Omental fat pad (tissue), 4 donors: ENCODE measurements at places on chromosomes 11 and 22. TPM values are rescaled to one million over a fixed set of nuclear protein-coding genes. Genes with fewer than 3 reads are reported as not detected.

Gene ALX4
- 0.09 TPM for total RNA-seq

Gene ATG2A
- 22.6 TPM for total RNA-seq

- no peak for DNase-seq
Observed at GRCh38 chr11:10599388-10600175, 31.1 kb upstream of the LYVE1 start.

- no peak for DNase-seq
Observed at GRCh38 chr11:66856496-66857233, at the start of gene LRFN4. Gene LRFN4 (plus strand): TSS chr11:66857064. CDS start chr11:66857745, 681 bp downstream.

Gene SYVN1
- total RNA-seq = 53.2 TPM

DNA sequence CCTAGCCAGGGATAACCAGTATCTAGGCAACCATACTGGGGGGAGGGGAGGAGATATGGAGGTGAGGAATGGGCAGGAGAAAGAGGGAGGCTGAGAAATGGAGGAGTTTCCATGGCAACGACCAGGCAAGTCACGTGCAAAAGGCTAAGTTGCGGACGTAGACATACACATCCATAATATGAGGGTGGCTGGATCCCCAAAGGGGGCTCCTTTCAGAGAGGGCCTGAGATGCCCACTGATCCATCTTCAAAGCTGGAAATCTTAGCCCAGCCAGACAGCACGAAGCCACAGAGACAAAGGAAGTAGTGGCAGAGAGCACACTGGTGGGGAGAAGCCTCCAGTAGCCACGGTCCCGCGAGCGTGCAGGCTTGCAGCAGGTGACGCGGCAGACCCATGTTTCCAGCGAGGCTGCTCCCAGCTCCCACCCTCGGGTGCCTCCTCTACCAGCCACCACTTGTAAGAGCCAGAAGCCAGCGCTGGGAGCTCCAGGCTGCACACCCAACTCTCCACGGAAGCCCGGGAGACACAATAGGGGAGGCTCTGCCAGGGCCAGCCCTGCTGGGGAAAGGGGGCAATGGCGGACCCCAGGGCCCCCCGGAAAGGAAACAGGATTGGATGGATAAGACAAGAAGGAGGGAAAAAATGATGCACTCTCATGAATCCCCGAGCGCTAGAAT is 938 bp downstream of the FXYD6 start:
- no peak for DNase-seq

- no peak for DNase-seq
Observed at GRCh38 chr11:98561252-98561651, 459.5 kb upstream of the CNTN5 start.

DNA sequence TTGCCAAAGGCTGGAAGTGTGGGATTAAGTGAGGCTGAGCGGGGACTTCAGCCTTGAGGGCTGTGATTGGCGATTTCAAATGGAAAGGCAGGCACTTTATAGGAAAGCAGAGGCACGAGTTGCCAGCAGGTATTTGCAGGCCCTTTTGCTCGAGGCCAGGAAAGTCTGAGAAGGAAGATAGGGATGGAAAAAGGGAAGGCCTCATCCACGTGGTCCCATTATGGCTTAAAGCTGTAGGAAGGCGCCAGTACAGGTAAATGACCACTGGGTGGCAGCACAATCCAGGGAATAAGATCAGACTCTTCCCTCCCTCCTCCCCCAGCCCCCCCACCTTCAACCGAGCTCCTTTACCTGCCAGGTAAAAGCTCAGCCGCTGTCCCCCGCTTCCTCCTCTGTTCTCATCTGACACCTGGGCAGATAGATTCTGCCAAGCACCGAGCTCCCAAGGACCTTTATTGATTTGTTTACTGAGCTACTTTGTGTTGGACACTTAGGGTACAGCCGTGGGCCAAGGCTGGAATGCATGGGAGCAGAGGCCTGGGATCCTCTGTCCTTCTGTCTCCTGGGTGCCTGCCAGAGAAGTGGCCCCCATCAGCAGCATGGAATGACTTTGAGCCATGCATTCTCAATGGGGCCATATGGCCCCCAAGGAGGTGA is 7.5 kb downstream of the P2RX3 start:
- DNase-seq = peak; percentile 68

DNA sequence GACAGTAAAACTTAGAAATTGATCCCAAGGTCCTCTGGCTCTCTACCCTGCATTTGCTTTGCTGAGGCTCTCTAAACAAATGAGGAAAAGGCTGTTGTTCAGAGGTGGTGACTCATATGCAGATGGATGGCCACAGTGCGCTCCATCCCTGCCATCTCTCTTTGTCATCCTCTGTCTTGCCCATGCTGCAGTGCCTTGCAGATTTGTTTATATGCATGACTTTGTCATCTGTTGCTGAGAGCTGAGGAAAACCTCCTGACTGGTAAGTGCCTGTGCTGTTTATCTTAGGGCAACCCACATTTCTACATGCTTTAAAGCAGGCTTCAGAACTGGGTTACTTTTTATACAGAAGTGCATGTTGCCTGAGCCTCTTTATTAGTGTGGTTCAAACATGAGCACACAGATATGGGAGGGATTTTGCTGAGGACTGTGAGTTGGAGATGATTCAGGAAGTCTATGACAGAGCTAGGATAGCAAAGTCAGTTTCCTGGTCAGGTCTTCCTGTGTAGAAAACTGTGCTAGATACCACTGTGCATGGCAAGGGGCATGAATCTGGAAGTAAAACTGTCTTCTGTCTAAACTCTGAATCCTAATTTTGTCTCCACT is 57.4 kb downstream of the JAM3 start:
- no peak for DNase-seq

- DNase-seq = no peak
Observed at GRCh38 chr11:65867284-65868071, 5.1 kb downstream of the EFEMP2 start.

Gene CSTF3
- 22.1 TPM for total RNA-seq

DNA sequence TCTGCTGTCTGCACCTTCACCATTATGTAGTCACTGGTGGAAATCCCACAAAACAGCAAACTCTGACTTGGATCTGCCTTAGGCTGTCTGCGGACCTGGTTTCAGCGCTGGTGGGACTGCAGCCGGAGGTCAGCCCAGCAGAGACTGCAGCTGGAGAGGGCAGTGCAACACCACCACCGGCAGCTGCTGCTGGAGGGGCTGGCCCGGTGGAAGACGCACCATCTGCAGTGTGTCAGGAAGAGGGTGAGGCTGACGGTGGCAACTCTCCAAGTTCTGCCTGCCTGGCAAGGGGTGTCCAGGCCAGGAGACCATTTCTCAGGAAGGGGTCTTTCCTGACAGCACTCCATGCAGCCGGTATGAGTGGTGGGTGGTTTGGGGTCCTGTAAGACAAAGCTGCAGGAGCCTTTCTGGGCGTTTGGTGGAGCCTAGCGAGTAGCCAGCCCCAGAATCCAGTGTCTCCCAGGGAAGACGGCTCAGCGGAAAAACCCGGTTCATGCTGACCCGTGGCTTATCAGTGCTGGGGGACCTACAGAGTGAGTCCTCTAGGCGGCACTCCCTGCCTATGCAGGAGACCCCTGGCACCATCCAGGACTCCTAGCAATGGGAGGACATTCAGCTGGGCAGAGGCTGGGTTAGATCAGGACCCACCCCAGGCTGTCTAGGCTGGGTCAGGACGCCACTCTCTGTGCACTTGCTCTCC is 50.8 kb downstream of the PISD start:
- DNase-seq = no peak

DNA sequence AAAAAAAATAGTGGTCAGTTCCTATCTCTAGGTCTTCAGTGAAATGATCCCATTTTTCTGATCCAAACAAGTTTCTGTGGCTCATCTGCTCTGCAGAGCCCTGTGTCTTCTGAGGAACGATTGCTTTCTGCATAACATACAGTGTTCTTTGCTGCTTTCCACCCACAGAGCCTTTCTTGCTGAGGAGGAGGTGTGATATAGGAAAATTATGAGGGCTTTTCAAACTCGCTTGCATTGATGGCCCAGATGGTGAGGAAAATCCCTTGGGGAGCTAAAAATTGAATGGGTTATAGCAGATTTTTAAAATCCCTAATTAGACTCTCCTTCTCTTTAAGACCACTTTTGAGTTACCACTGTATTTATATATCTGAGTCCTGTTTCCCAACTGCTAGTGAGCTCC is 31.3 kb downstream of the JAM3 start:
- DNase-seq = no peak

DNA sequence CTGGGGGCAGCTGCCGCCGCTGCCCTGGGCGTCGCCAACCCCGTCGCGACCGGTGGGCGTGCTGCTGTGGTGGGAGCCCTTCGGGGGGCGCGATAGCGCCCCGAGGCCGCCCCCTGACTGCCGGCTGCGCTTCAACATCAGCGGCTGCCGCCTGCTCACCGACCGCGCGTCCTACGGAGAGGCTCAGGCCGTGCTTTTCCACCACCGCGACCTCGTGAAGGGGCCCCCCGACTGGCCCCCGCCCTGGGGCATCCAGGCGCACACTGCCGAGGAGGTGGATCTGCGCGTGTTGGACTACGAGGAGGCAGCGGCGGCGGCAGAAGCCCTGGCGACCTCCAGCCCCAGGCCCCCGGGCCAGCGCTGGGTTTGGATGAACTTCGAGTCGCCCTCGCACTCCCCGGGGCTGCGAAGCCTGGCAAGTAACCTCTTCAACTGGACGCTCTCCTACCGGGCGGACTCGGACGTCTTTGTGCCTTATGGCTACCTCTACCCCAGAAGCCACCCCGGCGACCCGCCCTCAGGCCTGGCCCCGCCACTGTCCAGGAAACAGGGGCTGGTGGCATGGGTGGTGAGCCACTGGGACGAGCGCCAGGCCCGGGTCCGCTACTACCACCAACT is 1.0 kb downstream of the FUT4 start:
- no peak for DNase-seq

DNA sequence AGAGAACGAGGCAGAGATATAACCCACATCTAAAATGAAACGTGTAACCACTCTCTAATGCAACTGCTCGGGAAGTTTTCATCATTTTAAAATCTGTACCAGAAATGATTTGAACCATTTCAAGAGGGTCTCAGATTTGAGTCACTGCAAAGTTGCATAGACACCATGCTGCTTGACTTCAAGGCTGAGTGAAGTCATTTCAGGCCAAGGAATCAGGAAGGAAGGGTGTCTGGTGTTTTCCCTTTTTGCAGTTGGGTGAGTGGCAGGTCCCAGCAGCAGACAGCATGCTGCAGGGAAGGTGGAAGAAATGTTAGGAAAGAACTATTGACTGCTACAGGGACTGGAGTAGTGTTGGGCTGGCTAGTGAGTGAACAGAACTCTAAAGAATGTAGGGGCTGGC is 16.5 kb downstream of the TANGO2 start:
- no peak for DNase-seq

DNA sequence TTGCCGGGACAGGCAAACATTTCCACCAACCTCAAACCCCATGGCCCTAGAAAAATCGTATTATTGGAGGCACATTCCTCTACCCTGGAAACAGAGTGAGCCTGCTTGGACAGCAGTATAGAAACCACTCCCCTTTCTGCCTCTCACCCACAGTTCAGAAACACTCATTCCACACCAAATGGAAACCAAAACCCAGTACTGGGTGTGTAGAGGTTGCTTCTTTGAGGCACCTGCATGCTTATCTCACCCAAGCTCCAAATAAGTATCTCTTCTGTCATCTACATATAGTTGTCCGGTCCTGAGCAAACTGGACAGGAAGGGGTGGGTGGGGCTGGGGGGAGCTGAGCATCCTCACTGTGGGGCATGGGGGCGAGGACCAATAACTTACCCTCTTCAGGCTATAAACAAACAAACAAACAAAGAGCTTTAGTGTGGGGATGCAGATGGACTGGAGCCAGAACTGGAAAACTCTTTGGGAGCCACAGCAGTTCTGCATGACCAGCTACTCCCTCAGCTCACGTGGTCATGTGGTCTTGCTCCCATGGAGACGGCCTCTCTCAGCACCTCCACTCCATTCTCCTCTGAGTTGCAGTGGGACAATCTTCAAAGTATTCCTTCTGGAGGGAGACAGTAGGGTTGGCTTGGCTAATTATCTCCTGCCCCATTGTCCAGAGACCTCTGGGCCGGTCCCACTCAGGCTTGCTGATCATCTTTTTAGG is 1.0 kb upstream of the PLAAT2 start:
- no peak for DNase-seq

DNA sequence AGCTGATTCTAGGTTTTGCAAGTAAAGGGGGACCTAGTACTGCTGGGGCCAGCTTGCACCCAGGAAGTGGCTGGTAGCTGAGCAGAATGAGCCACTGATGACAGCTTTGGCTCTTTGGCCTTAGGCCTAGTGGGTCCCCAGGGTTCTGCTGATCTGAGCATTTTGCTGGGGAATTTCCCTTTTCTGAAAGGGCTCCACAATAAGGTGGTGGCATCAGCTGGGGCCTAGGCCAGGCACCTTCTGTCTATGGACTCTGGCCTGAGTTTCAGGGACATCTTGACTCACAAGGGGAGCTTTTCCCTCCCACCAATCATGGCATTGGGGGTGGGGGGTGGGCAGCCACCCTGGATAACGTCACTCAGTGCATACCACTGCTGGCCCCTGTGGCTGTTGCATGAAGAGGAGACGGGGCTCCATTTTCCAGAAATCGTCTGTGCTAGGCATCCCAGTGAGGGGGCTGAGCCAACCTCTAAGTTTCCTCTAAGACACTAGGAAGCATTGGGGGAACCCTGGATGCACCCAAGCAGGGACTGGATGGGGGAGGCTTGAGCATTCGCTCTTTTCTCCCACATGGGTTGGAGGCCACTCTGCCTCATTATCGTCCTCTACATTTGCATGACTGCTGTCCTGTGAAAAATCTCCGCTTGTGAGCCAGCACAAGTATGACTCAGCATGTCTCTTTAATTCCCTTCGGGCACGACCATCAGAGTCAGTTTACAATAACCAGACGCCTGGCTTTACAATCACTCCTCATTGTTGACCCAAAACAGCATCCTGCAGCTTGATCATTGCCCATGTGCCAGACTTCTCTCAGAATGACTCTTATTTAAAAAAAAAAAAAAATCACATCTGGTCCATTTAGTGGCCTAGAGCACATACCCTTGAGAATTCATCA is 145.0 kb upstream of the THY1 start:
- DNase-seq = no peak

- no peak for DNase-seq
Observed at GRCh38 chr11:74926304-74927030, 22.4 kb downstream of the XRRA1 start.

DNA sequence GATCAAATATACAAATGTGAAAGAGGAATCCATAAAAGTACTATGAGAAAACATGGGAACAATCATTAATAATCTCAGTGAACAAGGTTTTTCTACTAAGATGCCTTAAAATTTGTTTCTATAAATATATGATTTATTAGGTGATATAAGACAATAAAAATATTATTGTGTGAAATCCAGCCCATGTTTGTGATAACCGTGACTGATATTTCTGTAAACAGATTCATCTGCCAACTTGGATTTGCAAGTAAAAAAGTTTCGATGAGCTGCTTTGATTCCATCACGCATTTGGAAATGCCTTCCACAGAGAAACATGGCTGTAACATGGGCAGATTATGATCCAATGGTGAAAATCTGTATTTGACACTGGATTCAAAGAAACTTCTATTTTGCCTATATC is 157.8 kb downstream of the NXPE2 start:
- DNase-seq = no peak

Gene DCUN1D5
- 40.7 TPM for total RNA-seq

GRCh38 chr22:22948651-22949571 is 61.3 kb downstream of the IGLL5 start:
- no peak for DNase-seq

- DNase-seq = peak; percentile 58
Observed at GRCh38 chr22:16917144-16918003, 90.6 kb downstream of the GAB4 start.
